ENCODE measurements at places on chromosomes 16 and 17. TPM values are rescaled to one million over a fixed set of nuclear protein-coding genes. Genes with fewer than 3 reads are reported as not detected.

DNA sequence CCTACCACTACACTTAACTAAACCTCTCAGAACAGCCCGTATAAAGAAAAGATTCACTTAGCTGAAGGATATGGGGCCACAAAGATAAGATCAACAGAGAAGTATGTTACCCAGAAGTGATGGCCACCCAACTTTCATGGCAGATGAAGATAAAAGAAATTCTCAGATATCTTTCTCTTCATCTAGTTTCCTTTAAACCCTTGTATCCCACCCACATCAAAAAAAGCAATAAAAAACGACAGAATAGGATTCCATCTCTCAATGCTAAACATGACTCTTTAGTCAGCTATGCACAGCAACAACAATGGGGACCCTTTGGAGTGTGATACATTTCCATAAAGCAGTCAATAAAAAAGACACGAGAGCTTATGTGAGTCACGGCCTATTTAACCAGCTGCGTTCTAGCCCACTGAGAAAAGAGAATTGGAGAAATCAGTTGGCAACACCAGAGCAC lies 86.6 kb downstream of the SNX11 start:
- DNase-seq, result no peak

DNA sequence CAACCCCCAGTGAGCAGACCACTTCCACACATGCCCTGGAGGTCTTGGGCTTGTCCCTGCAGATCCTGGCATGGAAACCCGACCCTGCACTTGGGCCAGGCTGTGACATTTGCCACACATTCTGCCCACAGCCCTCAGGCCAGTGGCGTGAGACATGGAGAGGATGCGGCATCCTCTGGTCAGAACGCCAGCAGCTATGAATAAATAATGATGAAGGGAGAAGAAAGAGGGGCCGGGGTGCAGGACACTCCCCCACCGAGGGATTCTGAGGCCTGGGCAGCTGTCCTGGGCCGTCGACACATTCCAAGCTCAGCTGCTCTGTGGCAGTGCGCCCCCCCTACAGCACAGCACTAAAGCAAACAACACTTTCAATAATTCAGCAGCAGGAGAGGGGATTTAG lies 148.8 kb downstream of the ENGASE start:
- DNase-seq, result no peak

GRCh38 chr16:29696881-29697331 lies 17.9 kb downstream of the QPRT start:
- DNase-seq, result no peak

DNA sequence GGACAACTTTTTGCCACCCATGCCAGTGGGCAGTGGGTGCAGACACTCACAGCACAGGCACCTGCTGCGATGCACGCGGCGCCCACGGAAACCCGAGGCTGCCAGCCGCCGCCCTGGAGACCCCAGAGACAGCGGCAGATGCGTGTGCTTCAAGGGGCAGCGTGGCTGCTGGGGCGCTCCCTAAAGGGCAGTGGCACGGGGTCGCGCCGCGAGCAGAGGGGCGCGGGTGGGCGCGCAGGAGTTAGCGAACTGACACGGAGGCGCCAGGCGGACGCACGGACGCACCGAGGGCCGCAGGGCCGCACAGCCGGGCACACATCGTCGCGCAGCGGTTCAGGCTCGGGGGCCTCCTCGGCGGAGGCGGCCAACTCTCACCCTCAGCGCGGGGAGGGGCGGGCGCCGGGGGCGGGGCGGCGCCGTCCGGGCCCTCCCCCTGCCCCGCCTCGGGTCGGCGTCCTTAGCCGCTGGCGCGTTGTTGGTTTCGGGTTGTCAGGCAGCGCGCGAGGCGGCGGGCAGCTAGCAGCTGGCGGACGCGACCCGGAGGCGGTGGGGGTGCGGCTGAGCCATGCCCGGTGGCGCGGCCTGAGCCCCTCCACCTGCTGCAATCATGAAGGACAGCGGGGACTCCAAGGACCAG lies at the start of gene KIF19:
TSS of gene KIF19 (plus strand) at position 484 of the 637 bp plus-strand sequence. CDS start at position 608, 124 bp downstream.
- DNase-seq, result no peak

DNA sequence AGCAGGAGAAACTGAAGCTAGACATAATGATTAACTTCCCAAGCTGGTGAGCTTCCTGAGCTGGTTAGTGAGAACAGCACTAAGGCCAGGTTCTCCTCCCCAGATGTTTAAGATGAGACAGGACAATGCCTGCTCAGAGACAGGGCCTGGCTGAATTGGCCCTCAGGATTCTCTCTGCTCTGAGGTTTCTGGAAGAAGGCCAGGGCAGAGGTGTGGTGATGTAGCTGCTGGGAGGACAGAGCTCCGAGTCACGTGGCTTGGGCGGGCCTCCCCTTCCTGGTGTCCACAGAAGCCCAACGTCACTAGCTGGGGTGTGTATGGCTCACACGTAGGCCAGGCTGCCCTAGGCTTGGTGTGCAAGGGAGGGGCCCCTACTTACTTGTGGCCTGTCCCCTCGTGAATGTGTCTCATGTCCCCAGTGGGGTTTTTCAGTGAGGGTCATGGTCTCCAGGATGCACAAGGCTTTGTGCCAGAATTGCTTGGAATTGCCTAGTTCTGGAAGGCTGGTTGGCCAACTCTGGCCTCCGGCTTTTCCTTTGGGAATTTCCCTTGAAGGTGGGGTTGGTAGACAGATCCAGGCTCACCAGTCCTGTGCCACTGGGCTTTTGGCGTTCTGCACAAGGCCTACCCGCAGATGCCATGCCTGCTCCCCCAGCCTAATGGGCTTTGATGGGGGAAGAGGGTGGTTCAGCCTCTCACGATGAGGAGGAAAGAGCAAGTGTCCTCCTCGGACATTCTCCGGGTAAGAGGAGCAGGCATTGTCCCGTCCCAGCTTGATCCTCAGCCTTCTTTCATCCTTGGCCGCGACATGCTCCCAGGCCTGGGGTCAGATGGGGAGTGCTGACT lies 3.4 kb downstream of the NOD2 start:
- no peak for DNase-seq

GRCh38 chr17:33390479-33391176 lies 97.5 kb upstream of the ASIC2 start:
- DNase-seq, result no peak

GRCh38 chr16:84507011-84507982 lies 2.8 kb upstream of the MEAK7 start:
- DNase-seq, result no peak

DNA sequence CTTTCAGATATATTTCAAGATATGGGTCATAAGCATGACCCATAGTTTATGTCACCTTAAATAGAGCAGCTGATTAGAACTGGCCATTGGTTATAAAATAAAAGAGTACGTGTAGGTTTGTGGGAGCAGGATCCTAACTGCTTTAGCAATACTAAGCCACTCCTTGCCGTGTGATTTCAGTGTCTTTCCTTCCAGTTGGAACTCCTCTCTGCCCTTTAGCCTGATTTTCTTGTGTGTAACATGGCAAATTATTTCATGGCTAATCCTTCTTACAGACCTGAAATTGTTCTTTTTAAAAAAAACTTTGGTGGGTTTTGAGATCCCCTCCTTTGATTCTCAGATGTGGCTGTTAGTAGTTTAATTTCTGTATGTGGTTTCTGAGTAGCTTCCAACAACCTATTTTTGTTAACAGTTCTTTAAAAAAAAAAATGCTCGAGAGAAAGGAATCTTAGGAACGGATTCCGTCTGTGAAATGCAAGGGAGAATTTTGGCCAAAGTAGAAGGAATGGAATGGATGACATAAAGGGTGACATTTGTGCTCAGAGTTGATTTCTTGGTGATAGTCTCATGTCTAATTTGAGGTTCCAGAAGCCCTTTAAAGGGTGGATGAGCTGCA lies 39.9 kb downstream of the DHRS7B start:
- DNase-seq, result no peak

DNA sequence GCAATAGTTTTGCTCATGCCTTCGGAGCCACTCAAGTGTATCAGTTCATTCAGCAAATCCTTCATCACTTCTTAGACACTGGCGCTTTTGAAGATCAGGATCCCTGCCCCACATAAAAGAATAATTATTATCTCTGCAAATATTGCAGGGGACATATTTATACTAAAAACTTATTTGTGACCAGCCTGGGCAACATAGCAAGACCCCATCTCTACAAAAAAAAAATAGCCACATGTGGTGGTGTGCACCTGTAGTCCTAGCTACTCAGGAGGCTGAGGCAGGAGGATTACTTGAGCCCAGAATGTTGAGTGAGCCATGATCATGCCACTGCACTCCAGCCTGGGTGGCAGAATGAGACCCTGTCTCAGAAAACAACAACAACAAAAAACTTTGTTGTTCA lies 1.7 kb upstream of the APPBP2 start:
- DNase-seq, result no peak

- no peak for DNase-seq
Observed at GRCh38 chr16:75138636-75139035, 9.7 kb upstream of the ZFP1 start.

DNA sequence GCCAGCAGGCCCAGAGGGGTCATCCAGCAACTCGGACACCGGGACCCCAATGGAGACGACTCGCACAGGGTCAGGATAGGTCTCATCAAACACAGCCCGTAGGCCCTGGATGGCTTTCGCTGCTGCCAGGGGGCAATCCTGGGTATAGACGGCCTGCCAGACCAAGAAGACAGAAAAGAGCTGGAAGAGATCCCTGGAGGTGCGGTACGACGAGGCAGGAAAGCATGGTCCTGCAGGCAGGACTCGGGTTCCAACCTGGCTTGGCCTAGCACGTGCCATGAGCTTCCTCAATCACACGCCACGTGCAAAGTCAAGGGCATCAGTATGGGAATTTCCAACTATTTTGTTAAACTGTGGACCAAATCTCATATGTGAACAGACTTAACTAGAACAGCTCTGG lies 6.3 kb upstream of the EXOSC6 start:
- no peak for DNase-seq

DNA sequence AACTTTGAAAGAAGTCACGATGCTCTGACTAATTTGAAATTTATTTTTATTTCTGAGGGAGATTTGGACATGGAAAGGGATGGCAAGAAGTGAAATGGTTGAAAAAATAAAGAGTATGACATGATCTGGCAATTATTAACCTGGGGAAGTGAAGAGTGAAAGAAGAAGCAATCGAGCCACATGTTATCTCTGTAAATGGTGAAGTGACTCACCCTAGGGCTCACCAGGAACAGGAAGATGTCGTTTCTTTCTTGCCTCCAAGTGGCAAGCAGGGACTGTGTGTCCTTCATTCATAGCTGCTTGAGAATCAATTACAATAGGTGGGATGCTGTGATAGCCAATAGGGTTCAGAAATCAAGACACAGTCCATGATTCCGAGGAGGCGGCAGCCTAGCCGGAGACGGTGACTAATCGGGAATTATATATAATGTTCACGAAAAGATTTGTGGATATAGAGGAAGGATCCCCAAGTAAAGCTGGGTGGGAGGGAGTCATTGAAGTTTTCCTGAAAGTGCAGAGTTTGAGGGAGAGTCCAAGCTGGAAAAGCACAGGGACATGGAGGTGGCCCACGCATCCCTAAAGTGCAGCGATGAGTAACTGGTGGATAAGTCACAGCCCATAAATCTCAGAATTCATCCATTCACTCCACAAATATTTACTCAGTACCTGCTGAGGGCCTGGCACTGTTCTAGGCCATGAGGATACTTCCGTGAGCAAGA lies 18.2 kb upstream of the KRT20 start:
- no peak for DNase-seq

DNA sequence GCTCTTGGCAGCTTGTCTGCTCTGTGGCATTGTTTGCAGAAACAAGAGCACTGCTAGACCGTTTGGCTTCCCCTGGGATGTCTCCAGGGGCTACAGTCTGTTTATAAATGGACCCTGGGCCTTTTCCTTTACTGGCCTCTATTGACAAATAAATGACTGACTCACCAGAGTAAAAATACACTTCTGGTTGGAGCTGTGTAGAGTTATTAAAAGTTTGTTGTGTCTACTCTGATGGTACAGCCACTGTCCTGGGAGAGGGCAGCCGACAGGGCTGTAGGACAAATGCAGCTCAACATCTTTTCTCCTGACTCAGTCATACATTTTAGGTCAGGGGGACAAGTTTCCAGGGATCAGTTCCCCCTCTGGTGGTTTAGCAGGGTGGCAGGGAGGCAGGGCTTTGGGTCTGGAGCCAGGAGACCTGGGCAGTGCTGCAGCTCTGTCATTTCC lies 30.0 kb downstream of the FOXL1 start:
- no peak for DNase-seq

GRCh38 chr17:51087072-51087757 lies 33.5 kb downstream of the SPAG9 start:
- no peak for DNase-seq

DNA sequence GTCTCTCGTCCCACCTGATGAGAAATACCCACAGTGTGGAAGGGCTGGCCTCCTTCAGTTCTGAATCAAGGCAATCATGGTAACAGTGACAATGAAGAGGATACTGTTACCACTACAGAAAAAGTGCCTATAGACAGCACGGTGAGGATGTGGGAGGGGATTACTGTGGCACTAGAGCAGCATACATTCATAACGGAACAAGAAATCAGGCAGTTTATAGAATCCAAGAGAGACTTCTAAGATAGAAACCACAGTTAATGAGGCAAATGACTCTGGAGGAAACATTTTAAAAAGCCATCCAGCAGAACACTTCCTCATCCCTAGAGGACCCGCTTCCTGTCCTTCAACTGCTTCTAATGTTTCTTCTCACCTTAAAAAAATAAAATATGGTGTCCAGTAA lies 2.7 kb downstream of the RUSF1 start:
- DNase-seq, result no peak

DNA sequence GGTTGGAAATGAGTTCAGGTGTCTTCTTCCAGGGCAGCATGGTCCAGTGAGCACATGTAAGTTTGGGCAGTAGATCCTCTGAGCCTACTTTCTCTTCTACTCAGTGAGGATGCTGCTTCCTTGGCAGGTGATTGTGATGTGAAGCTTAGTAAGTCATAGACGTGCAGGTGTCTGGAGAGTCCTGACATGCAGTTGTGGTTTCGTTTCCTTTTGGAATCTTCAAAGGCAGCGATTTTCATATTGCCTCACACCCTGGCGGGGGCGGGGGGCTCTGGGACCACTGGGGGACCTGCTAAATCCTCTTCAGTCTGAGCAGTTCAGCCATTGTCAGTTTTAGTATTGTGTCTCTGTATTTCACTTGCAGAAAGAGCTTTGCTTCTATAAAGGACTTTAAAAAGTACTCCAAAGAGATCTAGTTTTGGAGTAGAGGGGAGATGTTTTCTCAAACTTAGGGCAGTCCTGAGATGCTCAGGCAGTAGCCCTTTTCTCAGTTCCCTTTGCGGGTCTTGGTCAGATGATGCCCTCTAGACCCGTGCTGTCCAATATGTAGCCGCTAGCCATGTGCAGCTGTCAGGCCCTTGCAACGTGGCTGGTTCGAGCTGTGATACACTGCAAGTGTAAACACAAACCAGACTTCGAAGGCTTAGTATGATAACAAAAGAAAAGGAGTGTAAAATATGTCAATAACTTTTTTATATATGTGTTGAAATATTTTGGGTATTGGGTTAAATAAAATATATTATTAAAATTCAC lies 4.0 kb upstream of the CDK5R1 start:
- DNase-seq, result no peak

GRCh38 chr17:50517504-50518383 lies 9.5 kb downstream of the MYCBPAP start:
- DNase-seq, result no peak

GRCh38 chr16:9286930-9287329 lies 195.5 kb downstream of the HAPSTR1 start:
- DNase-seq, result no peak

The SLC16A11 gene
- not detected for total RNA-seq

The TRPV2 gene
- 22.3 TPM for total RNA-seq

The LDHD gene
- 10.1 TPM for total RNA-seq

The TUBB3 gene
- total RNA-seq, result 19.2 TPM

The CNGB1 gene
- total RNA-seq, result not detected

The MRPL38 gene
- 67.8 TPM for total RNA-seq
